ENCODE measurements at places on chromosomes 3 and 15. TPM values are rescaled to one million over a fixed set of nuclear protein-coding genes. Genes with fewer than 3 reads are reported as not detected.

Gene GABRG3
- not detected for total RNA-seq

Gene AMIGO3
- 1.2 TPM for total RNA-seq

DNA sequence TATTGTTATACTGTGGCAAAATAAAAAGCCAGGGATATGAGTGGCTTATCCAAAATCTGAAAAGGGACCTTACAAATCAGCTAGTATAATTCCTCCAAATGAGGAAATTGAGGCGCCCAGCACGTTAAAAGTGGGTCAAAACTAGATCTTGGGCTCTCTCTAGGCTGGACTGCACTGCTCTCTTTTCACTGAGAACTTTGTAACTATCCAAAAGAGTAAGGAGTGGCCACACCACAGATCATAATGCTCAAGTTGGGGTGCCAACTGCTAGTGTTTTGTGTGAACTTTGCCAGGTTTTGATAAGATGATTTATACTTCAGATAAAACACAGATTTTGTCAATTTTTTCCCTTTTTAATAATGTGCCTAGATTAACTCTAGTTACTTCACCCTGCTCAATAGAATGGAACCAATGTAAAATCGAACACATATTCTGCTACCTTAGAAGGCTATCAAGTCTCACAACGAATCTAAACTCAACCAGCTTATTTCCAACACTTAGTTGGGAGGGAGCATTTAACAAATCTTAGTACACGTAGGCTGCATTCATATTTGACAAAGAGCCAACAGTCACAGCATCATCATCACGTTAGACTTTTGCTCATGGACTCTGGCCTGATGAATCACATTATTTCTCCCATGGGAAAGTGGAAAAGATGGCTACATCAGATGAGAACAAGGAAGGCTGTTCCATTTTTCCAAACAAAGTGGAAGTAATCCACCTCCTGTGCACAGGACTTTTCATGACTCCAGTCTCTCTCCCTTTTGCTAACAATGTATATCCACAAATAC lies 64.4 kb downstream of the ABI3BP start:
- no peak for DNase-seq

DNA sequence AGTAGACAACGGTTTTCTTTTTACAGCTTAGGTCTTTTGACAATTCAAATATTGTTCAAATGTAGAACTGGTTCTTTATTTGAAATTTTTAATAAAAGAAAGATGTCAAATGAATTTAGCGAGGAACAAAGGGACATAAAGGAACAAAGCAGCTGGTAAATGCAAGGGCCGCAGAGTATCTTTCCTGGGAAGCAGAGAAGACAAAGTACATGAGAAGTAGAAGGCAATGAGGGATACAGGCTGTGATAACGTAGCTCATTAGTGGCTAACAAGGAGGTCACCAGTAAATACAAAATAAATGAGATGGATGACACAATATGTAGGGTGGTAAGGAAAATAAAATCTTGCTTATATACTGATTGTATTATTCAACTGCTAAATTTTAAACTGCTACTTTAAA lies 762.8 kb downstream of the VGLL3 start:
- no peak for DNase-seq

DNA sequence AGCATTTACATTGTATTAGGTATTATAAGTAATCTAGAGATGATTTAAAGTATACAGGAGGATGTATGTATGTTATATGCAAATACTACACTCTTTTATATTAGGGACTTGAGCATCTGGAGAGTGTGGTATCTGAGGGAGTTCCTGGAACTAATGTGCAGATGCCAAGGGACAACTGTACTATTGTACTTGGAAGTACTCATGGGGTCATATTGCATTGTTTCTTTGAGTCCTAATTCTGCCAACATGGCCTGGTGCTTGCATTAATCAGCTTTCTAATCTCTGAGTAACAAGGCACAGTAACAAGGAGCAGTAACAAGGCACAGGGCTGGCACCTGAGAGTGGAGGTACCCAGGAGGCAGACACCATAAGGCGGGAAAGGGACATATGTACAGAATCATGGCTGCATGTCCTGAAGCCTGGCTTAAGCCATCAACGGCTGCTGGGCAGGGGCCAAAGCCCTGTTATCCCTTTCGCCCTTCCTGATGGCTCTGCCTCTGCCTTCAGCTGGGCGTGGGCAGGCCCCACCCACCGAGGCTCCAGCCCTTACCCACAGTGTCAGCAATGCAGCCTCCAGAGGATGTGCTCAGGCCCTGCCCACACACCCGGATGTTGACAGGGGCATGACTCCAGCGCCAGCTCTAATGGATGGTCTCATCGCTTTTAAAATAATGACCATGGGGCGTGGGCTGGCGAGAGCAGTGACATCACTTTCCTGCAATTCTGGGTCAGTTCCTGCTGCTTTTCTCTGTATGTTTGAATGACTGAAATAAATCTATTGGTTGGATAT lies 22.9 kb downstream of the CEMIP start:
- no peak for DNase-seq

DNA sequence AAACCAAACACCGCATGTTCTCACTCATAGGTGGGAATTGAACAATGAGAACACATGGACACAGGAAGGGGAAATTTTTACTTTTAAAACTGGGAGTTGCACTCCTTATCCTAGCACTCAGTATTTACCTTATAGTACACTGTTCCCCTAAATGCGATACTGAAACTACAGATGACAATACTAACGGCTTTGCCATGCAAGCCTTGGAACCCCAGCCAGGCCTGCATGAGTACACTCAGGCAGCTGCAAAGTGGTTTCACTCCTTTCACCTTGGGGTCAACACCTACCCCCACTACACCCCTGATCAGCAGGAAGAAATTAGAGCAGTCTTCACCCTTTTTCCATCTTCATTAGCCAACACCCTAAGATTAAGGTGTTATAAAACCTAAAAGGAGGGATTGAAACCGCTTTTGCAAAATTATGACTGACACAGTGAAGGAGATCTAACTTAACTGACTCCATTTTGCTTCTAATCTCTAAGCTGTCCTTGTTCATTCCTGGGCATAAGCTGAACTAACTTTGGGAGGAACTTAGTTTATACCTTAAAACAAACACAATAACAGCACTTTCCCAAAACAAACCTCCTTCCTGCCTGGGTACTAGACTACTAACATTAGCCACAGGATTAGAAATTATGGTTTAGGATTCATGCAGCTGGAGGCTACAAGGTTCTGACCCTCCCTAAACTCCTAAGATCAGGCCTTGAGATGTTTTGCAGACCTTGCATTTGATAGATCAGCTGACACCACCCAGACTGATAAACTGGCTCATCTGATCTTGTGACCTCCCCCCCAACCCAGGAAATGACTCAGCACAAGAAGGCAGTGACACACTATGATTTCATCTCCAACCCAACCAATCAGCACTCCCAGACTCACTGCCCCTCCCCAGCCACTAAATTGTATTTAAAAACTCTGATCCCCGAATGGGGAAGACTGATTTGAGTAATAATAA lies 452.1 kb upstream of the PPP2R3A start:
- DNase-seq: no peak

GRCh38 chr3:159732172-159733111 lies 256.2 kb upstream of the IL12A start:
- DNase-seq: peak; percentile 5

DNA sequence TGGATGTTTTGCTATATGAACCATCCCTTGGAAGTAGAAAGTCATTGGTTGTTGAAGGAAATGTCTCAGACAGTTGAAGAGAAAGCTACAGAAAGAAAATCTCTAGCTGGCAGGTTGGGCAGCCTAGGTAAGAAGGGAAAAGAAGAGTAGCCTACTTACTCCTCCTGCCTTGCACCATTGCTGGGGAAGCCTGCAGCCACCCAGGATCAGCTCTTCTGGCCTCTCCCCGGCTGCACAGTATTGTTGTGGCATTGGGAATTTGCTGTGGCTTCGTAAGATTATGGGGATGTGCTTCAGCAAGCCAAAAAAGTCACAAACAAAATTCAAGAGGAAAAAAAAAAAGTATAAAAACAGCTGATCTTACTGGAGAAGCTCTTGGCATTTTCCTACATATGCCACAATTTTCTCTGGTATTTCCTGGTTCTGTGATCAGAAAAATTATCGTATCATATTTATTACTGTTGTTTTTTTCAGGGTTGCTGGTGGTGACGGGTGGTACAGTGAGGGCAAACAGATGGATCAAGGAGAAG lies 154.2 kb downstream of the TIGIT start:
- DNase-seq: no peak

DNA sequence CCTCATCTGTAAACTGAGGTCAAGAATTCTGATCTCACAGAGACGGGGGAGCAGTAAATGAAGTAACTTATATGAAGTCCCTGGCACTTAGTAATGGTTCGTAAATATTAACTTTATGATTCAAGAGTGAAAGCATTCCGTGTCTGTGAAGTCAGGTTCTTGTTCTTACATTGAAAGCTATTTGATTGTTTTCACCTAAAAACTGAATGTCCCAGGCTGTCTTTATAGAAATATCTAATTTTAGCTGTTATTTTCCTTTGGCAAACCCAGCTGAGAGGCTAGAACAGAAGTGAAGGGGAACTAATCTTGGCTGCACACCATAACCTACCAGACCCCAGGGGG lies 84.5 kb downstream of the CHSY1 start:
- no peak for DNase-seq

DNA sequence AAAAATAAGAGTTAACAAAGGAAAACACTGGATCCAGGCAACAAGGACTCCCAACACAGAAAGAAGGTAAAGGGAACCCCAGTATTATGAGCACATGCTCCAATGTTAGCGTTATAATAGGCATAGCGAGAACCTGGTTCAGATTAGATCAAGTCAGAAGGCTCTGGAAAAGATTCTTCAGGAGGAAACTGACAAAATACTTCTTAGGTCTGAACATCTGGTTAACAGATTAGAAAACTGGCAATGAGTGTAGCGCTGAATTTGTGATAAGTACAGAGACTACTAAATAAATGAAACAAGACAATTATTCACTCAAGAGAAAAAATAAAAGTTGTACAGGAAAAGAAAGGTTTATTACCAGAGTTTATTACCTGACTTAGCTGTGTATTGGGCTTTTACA lies 146.1 kb downstream of the DPH6 start:
- DNase-seq: no peak

- DNase-seq: no peak
These were observed 5.0 kb downstream of the CMTM8 start for GRCh38 chr3:32243519-32243918.
